Fibroblast of the aortic adventitia (primary cell): ENCODE measurements at places on chromosomes 3 and 15.

DNA sequence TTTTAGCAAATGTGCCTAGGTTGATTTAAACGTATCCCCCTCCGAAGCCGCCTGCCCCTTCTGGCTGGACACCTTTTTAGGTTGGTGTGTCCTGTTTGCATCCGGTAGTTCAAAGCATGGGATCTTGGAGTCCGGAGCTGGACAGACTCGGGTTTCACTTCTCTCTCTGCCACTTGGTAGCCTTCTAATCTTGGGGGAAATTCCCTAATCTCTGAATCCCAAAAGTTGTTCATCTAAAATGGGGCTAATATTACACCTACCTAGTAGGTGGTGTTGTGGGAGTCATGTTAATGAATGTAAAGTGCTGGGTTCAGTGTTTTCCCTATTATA, 760 bp downstream of the FANCI start:
- DNase-seq: no peak

DNA sequence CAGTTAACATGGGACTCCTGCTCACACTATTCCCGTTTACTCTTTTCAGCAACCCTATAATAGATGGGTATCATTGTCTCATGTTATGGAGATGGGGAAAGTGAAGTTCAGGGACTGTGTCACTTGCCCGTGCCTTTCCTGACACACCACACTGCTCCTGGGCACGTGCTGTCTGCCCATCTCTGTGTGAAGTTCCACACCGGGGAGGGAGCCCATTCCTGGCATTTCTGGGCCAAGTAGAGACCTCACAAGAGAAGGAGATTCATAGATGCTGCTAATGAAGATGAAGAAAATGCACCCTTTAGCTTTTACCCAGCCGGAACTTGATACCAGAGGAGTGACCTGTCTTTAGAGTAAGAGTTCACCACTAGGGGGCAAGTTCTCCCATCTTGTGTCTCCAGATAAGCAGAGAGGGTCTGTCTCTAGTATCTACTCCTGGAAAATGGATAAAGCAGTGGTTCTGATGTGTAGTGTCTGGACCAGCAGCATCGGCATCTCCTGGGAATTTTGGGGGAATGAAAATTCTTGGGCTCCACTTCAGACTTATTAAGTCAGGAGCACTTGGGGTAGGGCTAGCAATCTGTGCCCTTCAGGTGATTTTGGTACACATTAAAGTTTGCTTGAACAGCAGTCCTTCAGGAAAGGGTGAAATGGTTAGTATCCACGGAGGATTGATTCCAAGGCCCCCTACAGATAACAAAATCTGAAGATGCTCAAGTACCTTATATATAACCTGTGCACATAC, 2.0 kb upstream of the TOPBP1 start:
- peak; percentile 50 for DNase-seq

DNA sequence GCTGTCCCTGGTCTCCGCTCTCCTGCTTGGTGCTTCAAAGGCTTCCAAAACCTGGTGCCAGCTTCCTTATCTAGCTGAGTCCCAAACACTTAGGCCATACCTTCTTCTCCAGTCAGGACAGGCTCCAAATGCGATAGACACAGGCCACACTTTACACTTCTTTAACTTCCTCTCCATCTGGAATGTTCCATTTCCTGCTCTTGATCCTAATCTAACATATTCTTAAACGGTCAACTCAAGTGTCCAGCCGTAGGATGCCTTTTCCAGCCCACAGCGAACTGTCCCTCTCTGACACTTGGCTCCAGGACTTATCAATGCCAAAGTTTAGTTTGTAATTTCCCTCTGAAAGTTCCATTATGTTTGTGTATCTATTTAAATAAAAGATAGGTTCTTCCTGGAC, 19.2 kb upstream of the PLA2G4F start:
- no peak for DNase-seq

DNA sequence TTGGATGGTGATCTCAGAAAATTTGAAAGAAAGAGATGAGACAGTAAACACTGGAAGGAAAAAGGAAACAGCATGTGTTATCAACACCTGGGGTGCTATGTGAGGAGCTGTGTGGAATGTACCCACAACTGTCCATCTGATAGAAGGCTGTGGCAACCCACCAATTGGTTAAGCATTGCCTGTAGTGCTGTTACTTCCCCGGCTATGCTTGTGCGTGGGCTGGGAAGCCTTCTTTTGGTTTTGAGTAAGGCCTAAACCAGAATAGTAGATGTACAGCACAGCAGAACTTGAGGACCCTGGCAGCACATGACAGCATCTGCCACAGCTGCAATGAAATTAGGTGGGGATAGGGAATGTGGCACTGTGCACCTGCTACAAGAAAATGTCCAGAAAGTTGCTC, 184.5 kb downstream of the FHIT start:
- DNase-seq: no peak

DNA sequence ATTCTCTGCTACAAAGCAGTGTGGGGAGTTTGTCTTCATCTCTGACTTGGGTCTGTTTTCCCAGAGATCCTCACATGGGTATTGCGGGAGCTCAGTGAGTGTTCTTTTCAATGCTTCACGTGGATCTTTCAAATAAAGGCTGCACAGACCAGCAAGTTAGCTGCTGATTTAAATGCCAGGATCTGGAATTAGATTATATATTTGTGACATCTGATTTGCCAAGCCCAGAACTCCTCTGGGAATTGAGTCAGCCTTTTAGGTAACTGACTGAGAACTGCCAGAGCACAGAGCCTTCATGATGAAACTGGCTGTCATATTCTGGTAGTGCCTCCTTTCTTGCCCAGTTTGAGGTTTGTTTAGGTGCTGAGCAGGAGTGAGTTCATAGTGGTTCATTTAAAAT, 14.7 kb downstream of the EDEM1 start:
- DNase-seq: peak; percentile 83

DNA sequence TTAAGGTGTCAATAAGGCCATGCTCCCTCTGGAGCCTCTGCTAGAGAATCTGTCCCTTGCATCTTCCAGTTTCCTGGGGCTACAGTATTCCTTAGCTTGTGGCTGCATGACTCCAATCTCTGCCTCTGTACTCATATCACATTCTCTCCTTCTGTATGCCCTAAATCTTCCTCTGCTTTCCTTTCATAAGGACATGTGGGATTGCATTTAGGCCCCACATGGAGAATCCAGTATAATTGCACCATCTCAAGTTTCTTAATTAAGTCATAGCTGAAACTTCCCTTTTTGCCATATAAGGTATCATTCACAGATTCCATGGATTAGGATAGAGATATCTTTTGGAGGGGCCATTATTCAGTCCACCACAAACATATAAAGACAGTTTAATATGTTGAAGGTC, 409.8 kb upstream of the TMCO5A start:
- no peak for DNase-seq

- peak; percentile 44 for DNase-seq
These were observed 363.3 kb downstream of the ULK4 start for GRCh38 chr3:41598402-41599126.

GRCh38 chr15:78605201-78605600, 15.6 kb downstream of the CHRNA3 start:
- no peak for DNase-seq

DNA sequence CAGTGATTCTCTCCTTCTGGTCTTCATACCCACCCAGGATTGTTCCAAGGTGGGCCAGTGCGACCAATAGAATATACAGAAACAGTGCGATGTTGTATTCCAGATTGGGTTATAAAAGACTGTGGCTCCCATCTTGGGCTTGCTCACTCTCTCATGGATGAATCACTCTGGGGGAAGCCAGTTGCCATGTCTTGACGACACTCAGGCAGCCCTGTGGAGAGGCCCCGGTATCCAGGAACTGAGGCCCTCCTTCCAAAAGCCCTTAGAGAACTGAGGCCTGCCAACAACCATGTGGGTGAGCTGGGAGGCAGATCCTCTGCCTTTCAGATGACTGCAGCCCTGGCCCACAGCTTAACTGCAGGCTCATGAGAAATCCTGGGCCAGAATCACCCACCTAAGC, 57.2 kb downstream of the SH3GL3 start:
- no peak for DNase-seq

DNA sequence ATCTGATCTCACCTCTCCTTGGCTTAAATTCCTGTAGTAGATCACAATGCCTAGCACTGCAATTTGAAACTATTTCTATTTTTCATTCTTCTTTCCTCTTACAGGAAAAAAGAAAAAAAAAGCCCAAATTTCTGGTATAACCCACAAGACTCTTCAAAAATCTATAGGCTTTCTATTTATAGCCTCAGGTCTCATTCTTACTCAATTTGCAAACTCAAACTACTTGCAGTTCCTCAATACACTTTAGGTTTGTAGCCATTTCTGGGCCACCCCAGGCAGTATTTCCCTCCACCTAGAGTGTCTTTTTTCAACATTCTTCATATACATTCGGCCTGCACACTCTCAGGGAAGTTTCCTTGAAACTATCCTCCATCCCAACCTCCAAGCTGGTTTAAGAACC, 169.0 kb downstream of the TBC1D5 start:
- no peak for DNase-seq

DNA sequence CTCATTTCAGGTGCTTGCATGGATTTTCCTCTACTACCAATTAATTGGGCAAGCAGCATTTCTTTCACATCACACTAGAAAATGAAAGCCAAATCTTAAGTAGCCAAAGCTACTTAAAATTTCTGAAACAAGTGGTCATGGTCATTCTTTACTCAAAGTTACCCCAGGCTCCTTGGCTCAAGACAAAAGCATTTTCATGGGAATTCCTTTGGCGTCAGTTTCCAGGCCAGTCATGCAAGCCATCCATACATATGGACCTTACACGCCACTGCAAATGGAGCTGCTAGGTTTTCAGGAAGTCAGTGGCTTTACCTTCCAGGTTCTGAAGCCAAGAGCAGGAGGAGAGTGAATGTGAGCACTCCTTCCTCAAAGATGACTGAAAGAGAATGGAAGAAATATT, 83.7 kb upstream of the IL12A start:
- DNase-seq: no peak

DNA sequence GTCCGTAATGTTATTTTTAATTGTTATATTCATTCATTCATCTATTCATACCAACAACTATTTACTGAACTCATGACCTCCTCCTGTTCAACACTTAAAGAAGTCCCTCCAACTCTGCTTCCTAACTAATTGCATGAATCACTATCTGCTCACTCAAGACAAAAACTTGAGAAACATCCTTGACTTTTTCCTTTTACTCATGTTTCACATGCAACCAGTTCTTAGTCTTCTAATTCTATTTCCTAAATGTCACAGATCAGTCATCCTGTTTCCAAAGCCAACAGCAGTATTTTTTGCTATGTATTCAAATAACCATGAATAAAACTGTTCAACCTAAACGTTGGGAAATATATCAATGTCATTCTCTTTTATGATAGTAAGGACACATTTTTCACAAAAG, 124.6 kb upstream of the GBE1 start:
- DNase-seq: peak; percentile 4

DNA sequence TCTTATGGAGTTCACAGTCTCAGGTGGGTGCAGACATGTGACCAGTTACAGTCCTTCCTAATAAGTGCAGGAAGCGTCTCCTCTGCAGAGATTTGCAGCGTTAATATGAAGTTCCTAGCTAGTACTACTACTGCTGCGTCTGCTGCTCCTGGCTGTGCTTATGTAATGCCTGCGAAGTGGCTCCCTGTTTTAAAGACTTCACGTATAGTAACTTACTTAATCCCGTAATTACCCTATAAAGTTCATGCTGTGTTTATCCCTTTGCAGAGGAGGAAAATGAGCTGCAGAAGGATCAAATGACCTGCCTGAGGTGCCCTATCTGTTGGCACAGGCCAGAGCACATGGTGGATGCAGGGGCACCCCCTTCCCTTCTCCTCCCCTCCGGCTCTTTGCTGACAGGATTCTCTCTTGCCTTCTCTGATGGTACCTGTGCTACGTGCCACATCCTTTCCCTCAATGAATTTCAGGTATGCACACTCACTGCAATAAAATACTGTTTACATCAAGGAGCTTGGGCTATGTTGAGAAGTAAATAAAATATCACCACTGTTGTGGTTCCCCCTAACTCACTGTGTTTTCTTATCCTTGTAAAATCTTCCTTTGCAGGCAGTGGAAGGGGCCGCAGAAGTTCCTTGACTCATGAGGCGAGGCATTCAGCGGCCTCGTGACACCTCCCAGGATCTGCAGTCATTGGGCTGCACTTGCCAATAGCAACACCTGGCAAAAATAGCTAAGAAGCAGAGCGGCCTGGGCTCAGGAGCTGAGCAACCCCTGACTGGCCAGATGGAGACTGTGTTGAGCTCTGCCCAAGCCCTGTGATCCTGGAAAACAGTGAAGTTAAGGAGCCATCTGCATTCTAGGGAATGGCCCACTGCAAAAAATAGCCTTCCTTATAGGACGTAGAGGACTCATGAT, 188.9 kb upstream of the ATP10A start:
- DNase-seq: peak; percentile 67

- DNase-seq: no peak
These were observed 92.1 kb downstream of the HHLA2 start for GRCh38 chr3:108388136-108389132.

DNA sequence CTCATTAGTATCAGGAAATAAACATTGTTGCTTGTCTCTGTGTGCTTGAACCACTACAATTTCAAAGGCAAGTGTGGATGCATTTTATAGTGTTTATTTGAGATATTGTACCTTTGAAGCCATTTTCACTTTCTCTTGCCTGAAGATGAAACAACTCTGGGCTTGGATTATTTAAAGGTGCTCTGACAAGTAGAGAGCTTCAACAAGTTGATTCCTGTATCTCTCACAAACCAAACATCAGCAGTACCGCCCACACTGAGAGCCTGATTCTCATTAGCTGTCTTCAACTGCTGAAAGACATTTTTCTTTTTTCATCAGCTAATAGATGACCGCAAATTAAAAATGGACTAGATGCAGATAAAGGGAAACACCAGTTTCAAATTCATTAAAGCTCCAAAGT, 806 bp upstream of the CERS3 start:
- no peak for DNase-seq

DNA sequence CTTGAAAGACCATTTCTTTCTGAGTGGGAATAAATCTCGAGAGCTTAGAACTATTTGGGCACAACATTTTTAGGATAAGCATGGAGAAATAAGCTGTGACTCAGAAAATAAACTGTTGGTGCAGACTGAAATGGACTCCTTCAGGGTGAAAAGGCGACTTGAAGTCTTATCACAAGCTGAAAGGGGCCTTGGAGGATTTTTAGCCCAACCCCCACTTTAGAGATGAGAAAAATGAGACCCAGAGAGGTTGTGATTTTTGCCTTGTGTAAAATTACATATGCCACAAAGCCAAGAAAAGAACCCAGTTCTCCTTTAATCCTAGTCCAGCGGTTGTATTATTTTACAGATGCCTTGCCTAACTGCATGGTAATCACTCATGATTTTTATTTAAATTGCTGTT, 1.5 kb downstream of the ATP1B3 start:
- peak; percentile 60 for DNase-seq

- no peak for DNase-seq
These were observed 70.5 kb upstream of the EPHB3 start for GRCh38 chr3:184491011-184491576.

GRCh38 chr3:30795176-30795575, 99.3 kb downstream of the GADL1 start:
- DNase-seq: no peak

DNA sequence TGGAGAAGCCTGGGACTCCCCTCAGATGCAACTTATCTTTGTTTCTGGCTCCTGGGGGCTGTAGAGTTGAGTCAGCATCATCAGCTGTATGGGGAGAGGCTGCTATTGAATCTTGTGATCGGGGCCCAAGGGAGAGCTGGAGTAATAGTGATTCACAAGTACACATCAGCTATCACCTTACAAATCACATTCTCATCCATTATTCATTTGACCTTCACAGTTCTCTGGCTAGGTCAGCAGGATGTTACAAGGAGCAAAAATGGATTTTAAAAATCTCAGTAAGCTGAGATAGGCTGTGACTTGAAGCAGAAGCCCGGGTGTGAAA, 175.0 kb downstream of the OPA1 start:
- DNase-seq: peak; percentile 89

GRCh38 chr15:42344763-42345162, 14.5 kb upstream of the CAPN3 start:
- DNase-seq: peak; percentile 91

GRCh38 chr15:29379647-29380046, 110.0 kb upstream of the NSMCE3 start:
- no peak for DNase-seq
